HT-29 (cell line): ENCODE measurements at places on chromosomes 1 and 21.

DNA sequence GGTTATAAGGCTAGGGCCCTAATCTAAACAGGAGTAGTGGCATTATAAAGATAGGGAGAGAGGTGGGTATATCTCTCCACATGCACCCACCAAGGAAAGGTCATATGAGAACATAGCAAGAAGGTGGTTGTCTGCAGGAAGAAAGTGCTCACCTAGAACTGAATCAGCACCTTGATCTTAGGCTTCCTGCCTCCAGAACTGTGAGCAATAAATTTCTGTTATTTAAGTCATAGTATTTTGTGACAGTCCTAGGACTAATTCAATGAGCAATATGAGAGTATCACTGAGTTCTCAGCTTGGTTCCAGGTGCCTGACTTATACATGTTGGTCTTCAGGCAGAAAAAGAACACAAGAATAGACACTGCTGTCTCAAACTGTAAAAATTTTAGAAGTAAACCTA is 51.8 kb downstream of the MRPL39 start:
- DNase-seq, result no peak

GRCh38 chr1:77007675-77008074 is 140.4 kb downstream of the ST6GALNAC5 start:
- no peak for DNase-seq

GRCh38 chr1:10242135-10242534 is 31.8 kb downstream of the KIF1B start:
- DNase-seq, result no peak

DNA sequence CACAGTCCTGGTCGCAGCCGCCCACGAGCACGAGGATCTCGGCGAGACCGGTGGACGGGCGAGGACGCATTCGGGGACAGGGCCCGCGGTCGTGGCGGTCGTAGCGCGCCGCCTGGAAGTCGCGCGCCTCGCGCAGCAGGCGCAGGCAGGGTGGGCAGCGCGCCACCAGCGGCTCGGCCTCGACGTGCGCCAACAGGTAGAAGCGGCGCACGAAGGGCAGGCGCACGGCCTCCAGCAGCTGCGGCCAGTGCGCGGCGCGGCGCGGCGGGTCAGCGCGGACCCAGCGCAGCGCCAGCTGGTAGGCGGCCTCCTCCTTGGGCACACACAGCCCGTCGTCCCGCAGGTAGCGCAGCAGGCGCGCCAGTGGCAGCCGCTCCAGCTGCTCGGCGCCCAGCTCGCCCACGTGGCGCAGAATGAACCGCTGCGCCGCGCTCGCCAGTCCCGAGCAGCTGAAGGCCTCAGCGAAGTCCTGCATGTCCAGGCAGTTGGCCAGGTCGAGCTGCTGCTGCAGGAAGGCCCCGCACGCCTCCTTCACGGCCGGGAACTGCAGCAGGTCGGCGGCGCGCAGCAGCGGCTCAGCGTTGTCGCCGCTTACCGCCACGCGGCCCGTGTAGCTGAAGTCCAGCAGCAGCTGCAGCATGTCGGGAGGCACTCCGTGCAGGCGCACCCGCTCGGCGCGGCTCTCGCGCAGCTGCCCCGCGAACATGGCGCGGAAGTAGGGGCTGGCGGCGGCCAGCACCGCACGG is 573 bp downstream of the KLHL21 start:
- peak; percentile 58 for DNase-seq

DNA sequence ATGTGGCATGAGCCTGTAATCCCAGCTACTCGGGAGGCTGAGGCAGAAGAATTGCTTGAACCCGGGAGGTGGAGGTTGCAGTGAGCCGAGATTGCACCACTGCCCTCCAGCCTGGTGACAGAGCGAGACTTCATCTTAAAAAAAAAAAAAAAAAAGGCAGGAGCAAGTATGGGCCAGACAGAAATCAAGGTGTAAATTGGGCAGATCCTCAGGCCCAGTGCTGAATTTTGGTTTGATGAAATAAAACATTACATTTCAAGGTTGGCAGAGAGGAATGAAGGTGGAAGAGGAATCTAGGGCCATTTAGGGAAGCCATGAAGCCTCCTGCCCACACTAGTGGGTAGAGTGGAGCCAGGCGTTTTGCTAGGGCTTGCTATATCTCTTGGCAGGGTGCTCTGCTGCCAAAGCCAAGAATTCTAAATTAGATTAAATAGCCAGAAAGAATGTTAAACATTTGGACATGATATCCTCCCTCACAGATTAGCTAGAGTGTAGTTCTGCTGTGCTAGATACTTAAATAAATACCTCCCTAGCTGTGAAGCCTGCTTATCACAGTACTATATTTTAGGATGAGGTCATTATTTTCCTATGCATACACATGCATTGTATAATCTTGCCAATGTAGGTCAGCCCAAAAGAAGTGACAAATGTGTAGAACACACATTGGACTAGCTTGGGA is 16.6 kb upstream of the LGALS8 start:
- DNase-seq, result no peak

DNA sequence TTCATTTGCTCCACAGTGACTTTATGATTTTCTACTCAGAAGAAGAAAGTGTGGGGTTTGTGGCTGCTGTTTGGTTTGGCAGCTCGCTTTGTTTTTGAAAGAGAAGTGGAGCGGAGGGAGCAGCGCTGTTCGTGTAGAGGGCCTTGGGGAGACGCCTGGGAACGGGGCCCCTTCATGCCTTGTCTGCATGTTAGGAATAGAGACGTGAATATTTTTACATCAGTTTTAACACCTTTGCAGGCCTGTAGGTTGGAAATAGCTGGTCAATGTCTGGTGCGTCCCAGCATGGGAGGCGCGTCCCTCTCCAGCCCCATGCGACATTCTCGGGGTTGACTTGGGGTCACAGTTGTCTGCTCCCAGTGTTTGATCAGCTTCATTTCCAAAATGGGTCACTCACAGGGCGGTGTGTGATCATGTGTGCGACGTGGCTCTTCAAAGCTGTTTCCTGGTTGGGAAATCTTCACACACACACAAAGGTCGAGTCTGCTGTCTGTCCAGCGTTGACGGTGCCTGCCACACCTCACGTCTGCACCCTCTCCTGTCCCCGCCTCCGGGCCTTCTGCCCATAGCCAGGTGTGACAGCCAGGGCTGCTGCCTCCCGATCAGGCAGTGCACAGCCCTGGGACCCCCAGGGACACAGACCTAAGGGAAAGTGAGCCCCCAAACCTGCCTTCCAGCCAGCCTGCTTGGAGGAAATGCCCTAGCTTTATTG is 149.2 kb downstream of the PSMG1 start:
- peak; percentile 83 for DNase-seq

GRCh38 chr21:44199448-44199847 is 41.3 kb downstream of the ICOSLG start:
- DNase-seq, result no peak

DNA sequence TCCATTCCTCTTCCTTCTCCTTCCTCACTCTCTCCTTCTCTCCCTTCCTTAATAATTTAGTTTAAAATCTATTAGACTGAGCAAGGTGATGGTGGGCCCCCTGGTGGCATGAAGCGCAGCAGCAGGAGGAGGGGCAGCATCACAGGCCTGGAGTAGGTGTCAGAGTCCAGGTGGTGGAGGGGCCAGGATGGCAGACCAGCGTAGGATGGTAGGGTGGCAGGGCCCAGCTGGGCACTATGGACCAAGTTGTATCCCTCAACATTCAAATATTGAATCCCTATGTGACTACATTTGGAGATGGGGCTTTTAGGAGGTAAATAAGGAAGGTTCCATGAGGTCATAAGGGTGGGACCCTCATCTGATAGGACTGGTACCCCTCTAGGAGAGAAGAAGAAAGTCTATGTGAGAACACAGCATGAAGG is 61.0 kb downstream of the WDR4 start:
- peak; percentile 78 for DNase-seq

DNA sequence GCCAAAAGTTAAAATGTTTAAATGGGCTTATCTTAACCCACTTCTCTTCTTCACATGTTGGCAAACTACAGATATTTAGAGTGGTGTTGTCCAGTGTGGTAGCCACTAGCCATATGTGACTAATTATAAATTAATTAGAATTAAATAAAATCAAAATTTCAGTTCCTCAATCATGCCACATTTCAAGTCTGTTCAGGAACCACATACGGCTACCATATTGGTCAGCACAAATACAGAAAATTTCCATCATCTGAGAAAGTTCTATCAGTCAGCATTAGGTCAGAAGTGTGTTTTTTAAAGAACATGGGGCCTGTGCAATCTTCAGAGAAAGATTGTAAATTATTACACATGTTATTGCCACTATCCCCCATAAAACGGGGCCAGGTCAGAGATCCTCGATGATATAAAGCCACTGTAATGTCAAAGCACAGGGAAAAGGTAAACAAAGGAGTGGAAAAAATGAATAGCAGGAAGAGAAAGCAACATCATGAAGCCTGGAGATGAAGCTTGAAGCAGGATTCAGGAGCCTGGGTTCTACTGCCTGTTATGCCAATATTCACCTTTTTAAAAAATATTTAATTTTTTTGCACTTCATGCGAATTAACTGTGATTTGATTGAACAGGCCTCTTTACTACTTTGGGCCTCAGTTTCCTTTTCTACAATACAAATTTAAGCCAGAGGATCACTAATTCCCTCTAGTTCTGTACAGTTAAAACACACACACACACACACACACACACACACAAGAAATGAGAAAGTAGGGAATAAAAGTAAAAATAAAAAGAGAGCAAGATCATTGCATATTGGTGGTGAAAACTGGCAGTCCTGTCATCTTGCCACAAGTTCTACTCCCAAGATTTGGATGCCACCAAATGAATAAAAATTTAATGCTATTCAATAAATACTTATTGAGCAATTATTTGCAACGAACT is 2.3 kb downstream of the RSBN1 start:
- DNase-seq, result peak; percentile 36

DNA sequence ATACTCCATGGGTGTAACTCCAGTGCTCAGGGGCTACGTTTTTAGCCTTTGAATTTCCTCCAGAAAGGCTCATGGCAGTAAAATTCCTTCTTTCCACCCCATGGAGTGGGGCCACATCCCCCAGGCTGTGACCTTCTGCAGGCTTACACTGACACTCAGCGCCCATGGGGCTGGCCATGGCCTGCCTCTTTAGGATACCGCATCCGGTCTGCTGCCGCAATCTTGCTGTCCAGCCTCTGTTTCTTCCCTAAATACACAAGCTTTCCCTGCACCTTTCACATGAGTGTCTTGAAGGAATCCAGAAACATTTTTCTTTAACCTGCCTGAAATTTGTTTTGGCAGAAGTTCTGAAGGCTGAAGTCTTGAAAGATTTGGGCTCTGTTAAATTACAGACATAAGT is 170.5 kb downstream of the NTMT2 start:
- DNase-seq, result no peak

GRCh38 chr1:192904438-192904895 is 95.6 kb downstream of the RGS2 start:
- DNase-seq, result no peak

- DNase-seq, result no peak
Measured at GRCh38 chr1:11157867-11158266, 31.3 kb upstream of the ANGPTL7 start.

DNA sequence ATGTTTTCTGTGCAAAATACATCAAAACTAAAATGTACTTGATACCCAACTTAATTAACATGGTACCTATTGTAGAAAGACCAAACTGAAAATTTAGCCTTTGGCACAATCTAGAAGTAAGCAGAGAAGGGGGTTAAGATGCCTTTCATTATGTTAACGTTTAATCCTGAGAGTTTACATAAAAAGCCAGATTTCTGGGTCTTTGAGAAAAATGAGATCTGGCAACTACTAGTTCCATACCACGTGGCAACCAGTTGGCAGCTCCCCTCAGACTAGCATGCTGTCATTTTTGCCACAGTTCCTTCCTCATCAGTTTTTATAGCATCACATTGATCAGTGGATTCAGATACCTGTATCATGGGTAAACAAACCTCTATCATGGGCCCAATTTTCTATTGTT is 1.5 kb downstream of the RO60 start:
- DNase-seq, result peak; percentile 7

GRCh38 chr1:15760520-15761211 is 2.1 kb downstream of the FBLIM1 start:
- no peak for DNase-seq

DNA sequence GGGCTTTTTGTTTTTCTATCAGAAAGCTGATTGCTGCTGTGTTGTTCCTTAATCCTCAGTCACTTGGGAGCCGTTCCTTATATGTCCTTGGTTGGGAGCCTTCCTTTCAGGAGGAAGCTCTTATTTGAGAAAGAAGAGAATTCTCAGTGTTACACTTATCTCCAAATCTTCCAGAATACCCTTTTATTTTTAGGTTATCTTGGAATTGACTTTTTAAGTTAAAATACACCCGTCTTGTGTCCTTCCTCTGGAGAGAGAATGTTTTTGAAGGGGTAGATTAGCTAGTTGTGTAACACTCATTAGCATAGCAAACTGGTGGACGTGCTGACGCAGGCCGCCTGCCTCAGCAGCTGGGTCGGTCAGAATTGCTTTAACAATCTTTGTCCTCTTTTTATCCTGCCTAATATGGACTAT is 42.1 kb downstream of the LRRC8B start:
- DNase-seq, result no peak

- no peak for DNase-seq
Measured at GRCh38 chr21:42039911-42040351, 29.8 kb upstream of the ZBTB21 start.

GRCh38 chr1:3889936-3890335 is 10.1 kb downstream of the C1orf174 start:
- DNase-seq, result no peak

GRCh38 chr1:180167721-180168467 is 13.2 kb downstream of the QSOX1 start:
- peak; percentile 98 for DNase-seq

- DNase-seq, result no peak
Measured at GRCh38 chr21:46424039-46424591, 34.6 kb upstream of the DIP2A start.

DNA sequence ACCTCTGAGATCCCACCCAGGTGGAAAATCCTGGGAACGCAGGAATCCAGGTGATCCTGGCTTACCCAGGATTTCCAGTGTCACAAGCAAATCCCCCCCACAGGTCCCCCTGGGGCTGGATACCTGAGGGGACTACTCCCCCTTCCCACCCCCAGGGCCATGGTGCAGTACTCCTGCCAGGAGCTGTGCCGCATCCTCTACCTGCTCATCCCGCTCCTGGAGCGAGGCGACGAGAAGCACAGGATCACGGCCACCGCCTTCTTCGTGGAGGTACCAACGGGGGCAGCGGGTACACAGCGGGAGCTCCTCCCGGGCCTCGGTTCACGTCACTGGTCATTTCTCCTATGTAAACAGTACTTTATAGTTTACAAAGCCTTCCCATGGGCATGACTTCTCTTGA is 20.4 kb upstream of the TTC4 start:
- DNase-seq, result no peak

DNA sequence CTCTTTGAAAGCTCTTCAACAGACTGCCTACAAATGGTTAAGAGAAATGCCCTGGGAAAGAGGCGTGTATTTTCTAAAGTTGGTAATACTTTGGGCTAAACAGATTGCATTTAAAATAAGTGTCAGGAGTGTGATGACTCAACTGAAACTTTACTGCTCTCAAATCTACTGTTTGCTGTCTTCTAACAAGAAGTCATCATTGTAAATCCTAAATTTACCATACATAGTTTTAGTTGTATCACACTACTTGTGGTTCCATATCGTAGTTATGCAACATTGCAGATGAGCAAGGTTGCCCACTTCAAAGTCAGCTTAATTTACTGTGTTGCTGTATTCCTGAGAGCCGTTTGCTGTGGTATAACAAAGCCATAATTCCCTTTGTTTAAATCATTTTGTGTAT is 59.6 kb downstream of the RGS21 start:
- DNase-seq, result no peak
